RCC 7860 (cell line): ENCODE measurements at places on chromosomes 3 and 15.
A peak's percentile ranks its signal among the peaks of the same experiment; 100 is the strongest.

- DNase-seq: peak; percentile 16
These were observed 5.5 kb downstream of the CSRNP1 start for GRCh38 chr3:39147711-39148434.

DNA sequence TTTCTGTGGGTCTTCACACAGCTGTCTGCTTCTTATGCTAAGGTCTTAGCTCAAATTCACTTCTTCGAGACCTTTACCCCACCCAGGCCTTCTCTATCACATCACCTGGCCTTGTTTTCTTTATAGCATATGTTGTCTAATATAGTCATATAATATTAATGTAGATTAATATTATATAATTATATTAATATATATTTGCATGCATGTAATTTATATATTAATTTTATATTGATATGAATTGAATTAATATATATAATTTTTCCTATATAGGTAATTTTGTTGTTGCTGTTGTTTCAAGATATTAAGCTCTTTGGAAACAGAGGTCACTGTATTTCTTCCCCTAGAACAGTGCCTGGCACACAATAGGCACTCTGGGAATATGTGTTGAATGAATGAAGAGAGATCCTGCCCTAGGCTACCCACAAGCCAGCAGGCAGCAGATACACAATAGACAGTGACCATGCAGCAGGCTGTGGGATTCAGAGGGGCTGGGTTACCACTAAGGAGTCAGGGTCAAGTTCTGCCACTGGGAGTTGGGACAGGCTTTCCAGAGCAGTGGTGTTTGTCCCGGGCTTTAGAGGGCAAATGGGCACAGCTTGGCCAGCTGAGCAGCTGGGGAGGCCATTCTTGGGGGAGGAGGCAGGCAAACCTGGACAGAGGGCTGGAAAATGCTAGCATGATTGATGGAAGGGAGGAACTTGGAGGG, 126.3 kb downstream of the DNAJB8 start:
- no peak for DNase-seq

- peak; percentile 9 for DNase-seq
These were observed 76.2 kb upstream of the C2CD4B start for GRCh38 chr15:62241135-62241770.

- no peak for DNase-seq
These were observed 525.0 kb downstream of the GABRG3 start for GRCh38 chr15:27495963-27496459.

DNA sequence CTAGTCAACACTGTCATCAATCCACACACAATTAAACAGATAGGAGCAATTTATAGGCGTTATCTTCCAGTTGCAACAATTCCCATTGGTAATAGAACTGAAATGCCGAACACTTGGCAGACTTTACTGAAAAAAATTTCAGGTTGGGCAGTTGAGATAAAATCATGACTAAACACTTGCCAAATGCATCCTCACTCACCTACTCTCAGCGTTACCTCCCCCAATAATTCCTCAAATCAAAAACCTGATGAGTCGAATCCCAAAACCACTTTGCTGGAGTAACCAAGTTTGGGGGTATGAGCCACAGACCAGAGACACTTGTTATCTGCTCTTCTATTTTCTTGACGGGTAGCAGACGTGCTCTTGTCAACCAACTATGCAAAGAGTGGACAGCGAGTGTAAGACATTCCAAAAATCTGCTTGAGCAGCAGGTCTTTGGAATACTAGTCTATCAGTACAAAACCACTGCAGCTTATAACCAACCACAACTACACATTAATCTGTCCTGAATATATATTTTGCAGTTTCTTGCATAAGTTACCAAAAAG, 30.3 kb downstream of the PPP1R2 start:
- DNase-seq: no peak

GRCh38 chr15:29962407-29962806, 120.3 kb upstream of the GOLGA8J start:
- DNase-seq: no peak

DNA sequence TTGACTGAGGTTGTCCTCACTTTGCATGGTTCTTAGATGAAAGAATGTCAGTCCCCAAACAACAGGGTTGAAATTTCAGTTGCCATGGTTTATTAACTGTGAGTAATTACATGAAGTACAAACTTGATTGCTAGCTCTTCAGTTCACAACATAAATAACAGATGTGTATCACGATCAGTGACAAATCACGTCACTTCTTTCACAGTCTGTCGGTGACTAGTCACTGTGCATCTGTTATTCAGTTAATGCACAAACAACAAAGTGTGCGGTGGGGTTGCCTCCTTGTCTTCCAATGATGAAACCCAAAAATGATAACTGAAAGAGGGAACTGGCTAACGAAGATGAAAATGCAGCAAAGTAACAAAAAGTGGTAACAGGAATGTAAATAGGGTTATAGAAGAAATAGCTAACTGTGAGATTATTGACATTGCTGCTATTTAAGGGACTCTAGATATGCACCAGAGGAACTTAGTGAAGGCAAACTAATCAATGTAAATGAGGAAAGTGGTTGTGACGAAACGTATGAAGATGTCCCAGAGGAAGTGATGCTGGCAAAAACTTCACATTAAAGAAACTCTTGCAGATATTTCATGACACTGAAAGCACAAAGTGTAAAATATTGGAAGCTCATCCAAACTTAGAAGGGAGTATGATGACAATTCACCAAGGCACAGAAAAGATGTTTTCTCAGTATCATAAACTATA, 159.3 kb downstream of the WDR76 start:
- DNase-seq: no peak

DNA sequence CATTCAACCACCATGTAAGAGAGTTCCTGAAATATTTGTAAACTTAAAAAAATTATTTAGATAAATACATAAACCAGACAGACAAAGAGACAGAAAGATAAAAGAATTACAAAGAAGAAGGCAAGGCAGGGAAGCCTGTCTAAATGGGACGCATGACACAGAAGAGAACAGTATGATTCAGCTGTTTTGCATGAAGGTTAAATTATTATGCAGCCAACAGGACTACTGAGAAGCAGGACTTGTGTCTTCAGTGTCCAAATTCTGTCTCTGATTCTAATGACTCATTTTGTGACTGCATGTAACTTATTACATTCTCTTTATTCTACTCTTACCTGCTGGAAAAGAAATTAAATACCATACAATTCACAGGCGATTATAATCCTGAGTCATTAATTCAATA, 340.4 kb upstream of the KCNMB2 start:
- peak; percentile 42 for DNase-seq

- DNase-seq: peak; percentile 100
These were observed 43.9 kb downstream of the P3H2 start for GRCh38 chr3:190076601-190077394.

DNA sequence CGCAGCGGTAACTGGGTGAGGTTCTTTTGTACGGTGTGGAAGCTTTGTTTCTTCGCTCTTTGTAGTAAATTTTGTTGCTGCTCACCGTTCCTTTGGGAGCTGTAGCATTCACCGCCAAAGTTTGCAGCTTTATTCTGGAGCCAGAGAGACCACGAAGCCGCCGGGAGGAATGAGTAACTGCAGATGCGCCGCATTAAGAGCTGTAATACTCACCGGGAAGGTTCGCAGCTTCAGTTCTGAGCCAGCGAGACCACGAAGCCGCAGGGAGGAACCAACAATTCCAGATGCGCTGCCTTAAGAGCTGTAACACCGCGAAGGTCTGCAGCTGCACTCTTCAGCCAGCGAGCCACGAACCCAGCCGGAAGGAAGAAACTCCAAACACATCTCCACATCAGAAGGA, 56.0 kb upstream of the DYNC1LI1 start:
- DNase-seq: no peak

- DNase-seq: no peak
These were observed 27.9 kb downstream of the MED12L start for GRCh38 chr3:151113343-151113742.

DNA sequence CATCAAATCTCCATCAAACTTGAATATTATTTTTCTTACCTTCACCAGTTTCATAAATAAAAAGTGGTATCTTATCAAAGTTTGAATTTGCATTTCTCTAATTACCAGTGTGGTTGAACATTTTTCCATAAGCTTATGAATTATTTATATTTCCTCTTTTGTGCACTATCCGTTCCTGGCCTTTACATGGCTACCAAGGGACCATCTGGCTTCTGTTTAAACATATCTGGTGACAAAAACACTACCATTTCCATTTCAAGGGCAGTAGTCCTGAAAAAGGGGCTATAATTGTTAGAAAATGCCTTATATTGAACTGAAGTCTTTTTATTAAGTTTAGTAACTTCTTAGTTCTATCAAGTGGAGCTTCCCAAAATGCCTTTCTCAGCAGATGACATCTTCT, 44.3 kb upstream of the TM4SF4 start:
- no peak for DNase-seq

DNA sequence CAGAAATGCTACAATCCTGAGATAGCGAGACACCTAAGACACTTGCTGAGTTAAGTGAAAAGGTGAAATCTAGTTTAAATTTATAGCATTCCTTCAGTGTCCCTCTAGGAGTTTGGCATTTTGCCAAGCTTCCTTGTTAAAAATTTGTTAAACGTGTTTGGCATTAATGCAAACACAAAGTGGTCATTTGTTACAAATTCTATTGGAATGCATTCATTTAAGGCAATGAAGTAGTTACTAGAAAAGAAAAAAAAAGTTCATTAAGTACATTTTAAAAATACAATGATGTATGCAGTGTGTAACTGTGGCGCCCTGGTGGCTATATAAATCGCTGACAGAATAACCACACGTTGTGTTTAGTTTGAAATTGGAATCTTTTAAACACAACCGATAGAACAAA, 31.3 kb upstream of the WNT5A start:
- DNase-seq: peak; percentile 22

GRCh38 chr3:129463716-129464115, 23.7 kb downstream of the IFT122 start:
- no peak for DNase-seq

- no peak for DNase-seq
These were observed 31.7 kb downstream of the GPR149 start for GRCh38 chr3:154398084-154398967.

GRCh38 chr3:43874731-43875130, 184.0 kb downstream of the ABHD5 start:
- DNase-seq: no peak

DNA sequence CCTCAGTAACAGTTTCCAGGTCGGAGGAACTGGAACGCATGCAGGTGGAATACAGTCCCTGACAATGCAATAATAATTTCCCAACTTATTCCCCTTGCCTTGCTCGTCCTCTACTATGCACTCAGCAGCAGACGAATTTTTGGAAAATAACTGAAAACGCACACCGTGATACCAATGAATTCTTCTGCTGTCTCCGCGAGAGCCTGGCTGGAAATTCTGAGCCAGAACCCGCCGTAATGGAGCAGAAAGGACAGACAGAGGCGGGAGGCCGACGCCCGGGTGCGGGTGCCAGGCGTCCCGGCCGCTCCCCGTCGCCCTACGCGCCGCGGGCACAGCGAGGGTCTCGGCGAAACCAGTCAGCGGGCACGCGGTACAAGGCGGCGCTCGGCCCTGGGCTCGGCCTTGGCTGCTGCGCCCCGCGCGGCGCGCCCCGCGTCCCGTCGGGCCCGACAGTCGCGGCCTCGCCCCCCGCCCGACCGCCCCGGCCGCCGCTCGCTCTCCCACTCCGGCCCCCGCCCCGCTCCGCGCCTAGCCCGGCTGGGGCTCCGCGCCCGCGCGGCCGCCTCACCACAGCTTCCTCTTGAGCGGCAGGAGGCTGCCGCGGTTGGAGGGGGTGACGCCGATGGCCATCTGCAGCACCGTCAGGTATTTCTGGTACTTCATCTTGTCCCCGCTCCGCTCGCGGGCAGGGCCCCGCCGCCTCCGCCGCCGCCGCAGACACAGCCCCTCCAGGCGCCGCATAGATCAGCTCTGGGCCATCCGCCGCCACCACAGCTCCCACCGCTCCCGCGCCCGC, 114.5 kb upstream of the GOLGA8J start:
- no peak for DNase-seq

DNA sequence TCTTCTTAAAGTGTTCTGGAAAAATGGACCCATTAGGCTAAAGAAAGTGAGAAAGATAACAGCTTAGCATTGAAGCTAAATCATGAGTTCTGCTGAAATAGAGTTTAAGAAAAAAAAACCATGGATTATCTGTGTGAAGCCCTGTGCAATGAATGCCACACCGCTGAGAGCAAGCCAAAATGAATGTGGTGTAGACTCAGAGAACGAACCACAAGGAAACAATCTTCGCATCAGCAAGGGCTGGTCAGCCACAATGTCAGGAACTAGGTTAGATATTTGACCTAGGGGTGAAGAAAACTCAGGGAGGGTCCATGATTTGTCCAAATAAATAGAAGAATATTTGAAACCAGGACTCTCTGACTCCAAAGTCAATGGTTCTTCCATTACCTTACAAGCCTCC, 91.4 kb upstream of the MEX3B start:
- peak; percentile 47 for DNase-seq

DNA sequence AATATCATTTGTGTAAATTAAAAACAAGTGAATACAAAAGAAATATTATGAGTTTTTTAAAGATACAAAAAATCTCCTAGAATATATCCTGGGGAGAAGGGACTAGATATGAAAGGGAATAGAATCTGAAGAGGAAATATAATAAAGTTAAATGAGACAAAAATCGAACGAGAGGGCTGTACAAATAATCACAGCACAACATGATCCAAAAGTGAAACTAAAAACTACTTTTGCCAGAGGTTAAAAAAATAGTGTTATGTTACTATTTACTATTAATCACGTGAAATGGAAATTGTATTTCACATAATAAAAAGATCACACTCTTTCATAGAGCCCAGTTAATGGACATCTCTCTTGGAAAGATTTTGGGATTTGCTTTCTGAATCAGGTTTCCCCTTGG, 28.6 kb downstream of the CGGBP1 start:
- DNase-seq: no peak

- DNase-seq: no peak
These were observed 55.5 kb downstream of the ITGB5 start for GRCh38 chr3:124831628-124832199.

DNA sequence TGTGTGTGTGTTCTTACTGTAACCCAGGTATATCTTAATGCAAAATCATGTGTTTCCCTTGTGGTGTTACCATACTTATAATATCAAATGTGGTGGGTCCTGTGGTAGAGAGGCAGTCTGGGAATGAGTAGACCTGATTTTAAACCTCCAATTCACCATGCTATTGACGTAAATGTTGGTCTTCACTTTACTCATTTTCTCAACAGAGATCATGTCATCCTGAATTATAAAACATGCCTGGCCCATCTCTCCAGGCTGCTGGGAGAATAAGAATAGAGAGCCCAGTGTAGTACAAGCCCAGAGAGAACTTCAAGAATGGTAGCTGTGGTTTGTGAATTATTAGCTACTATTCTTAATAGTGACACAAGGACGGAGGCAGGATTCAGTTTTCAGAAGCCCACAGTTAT, 88.1 kb downstream of the MBNL1 start:
- no peak for DNase-seq

- DNase-seq: no peak
These were observed 14.8 kb downstream of the ANXA2 start for GRCh38 chr15:60382773-60383674.

- no peak for DNase-seq
These were observed 68.6 kb upstream of the EIF1B start for GRCh38 chr3:40240921-40241320.

- DNase-seq: no peak
These were observed 28.7 kb upstream of the B3GNT5 start for GRCh38 chr3:183224180-183224970.
